Esophagus squamous epithelium (tissue), 5 donors: ENCODE measurements at places on chromosomes 1 and 21.

- no peak for DNase-seq
Measured at GRCh38 chr1:215595231-215595630, 28.1 kb downstream of the KCTD3 start.

DNA sequence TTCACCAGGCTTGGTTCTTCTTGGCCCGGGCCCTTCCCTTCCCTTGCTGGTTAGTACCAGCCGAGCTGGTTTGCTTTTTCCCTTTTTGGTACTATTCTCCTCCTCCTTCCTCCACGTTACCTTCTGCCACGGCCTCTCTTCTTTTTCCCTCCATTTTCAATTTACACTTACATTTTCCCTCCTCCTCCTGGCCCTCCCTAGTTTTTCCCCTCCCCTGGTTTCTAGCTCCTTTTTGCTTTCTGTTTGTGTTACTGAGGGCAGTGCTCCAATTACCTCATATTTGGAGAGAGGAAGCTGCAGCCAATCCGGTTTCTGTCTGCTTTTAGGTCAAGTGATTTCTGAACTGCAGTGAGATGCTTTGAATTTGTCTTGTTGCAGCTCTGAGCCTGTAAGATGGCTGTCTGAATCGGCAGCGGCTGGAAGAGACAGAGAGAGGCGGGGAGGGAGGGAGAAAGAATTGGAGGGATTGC, 63.7 kb downstream of the MACF1 start:
- no peak for DNase-seq

- no peak for DNase-seq
Measured at GRCh38 chr1:224271106-224271505, 58.9 kb downstream of the NVL start.

- no peak for DNase-seq
Measured at GRCh38 chr1:244289991-244290785, 161.5 kb downstream of the ADSS2 start.

DNA sequence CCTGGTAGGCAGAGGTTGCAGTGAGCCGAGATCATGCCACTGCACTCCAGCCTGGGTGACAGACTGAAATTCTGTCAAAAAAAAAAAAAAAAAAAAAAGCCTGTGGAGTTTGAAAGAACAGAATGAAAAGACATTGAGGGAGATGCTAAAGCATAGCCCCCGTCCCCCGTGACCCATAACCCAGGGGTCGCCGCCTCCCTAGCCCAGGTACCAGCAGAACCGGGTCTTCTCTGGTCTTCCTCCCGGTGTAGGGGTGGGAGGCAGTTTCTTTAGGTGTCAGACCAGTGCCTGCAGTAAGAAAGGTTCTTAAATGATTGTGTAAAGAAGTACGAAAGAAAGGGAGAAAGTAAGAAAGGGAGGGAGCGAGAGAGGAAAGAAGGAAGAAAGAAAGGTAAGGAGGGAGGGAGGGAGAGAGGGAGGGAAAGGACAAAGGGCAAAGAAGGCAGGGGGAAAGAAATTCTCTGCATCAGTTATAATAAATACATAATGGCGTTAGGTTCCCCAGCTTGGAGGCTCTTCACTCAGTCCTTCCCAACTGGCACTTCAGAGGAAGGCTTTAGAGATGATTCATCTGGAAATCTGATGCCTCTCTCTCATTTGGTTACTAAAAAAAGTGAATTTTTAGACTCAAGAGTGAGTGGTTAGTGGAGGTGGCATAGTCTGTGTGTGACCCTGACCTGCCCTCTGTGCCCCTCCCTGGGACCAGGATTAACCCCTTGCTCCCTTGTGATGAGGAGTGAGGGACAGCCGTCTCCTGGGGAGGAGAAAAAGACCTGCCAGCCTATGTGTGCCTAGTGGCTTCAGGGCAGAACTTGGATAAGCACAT, 1.1 kb downstream of the IL24 start:
- DNase-seq: no peak

GRCh38 chr1:179297105-179297378, 3.4 kb downstream of the SOAT1 start:
- no peak for DNase-seq

DNA sequence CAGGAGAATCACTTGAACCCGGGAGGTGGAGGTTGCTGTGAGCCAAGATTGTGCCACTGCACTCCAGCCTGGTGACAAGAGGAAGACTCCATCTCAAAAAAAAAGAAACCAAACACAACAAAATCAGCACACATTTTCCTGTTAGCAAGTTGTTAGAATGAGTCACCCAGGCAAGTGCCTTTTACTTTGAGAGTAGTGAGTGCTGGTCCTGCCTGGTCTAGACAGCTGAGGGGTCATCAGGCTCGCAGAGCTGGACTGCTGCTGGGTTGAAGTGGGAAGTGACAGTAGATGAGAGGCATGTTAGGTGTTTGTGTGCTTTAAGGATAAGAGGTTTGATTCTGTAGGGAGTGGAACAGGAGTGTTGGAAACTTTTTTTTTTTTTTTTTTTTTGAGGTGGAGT, 31.9 kb downstream of the GNPAT start:
- DNase-seq: no peak

GRCh38 chr1:117570988-117571409, 34.8 kb upstream of the TENT5C start:
- DNase-seq: no peak

DNA sequence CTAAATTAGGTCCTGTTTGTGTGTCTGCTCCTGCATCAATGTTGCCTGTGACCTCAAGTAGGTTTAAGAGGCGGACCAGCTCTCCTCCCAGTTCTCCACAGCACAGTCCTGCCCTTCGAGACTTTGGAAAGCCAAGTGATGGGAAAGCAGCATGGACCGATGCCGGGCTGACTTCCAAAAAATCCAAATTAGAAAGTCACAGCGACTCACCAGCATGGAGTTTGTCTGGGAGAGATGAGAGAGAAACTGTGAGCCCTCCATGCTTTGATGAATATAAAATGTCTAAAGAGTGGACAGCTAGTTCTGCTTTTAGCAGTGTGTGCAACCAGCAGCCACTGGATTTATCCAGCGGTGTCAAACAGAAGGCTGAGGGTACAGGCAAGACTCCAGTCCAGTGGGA, 79.9 kb downstream of the PRDM2 start:
- no peak for DNase-seq

DNA sequence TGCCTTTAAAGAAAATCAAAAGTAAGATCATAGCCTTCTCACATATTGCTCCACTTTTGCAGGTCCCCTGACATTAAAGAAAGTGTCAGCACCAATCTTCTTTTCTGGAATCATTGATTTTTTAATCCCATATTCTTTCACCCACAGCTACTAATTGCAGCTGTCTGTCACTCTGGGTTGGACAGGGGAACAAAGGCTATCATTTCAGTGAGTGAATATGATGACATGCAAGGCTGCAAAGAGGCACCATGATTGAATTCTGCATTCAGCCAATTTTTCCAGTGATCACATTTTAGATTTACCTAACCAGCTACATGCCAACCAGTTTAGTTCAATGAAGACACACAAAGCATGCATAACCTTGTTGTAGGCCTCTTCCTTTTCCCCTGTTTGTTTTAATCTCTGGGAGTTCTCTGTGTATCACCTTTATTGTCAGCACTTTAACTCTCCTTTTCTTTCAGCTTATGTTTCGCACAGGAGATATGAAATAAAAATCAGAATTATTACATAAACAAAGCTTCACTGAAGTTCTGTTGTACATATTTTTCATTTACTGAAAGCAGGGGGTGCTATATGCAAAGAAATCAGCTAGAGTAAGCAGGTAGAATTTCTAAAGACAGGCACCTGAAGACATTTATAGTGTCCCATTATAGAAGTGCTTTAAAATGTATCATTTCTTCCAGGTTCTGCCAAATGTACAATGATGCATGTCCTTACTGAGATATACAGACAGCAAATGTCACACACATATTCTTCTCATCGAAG, 584.8 kb downstream of the PLA2G4A start:
- no peak for DNase-seq

GRCh38 chr1:163922743-163923201, 601.0 kb downstream of the NUF2 start:
- no peak for DNase-seq

DNA sequence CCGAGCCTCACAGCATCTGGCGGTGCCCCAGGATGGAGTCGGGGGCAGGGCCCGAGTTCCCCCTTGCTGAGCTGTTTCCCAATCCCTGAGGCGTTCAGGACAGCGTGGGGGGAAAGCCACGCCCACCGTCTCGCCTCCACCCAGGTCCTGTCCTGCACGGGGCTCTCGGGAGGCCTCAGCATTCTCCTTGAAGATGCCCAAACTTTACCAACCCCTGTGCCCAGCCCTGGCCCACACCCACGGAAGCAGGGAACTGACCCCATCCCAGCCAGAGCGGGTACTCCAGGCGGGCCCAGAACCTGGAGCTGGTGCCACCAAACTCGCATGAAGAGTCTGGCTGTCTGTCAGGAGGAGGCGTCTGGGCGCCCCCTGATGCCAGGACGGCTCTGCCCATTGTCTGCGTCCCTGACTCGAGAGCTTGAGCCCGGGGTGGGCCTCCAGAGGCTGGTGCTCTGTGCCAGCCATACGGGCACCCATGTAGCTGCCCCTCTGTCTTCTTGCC, 35.3 kb upstream of the POFUT2 start:
- no peak for DNase-seq

DNA sequence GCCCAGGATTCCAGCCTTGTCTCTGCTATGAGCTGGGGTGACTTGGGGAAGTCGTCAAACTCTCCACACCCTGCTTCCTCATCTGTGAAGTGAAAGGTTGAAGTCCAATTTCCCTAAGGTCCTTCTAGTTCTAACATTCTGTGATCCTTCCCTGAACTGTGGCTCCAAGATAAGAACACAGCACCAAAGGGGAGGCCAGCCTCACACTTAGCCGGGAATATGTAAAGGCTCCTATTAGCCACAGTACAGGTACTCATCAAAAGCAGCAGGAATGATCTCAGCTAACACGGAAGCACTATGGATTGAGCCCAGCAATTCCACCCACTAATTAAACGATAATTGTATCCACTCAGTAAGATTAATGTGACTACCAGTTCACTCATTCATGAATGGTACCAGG, 4.0 kb downstream of the SLC30A10 start:
- no peak for DNase-seq

DNA sequence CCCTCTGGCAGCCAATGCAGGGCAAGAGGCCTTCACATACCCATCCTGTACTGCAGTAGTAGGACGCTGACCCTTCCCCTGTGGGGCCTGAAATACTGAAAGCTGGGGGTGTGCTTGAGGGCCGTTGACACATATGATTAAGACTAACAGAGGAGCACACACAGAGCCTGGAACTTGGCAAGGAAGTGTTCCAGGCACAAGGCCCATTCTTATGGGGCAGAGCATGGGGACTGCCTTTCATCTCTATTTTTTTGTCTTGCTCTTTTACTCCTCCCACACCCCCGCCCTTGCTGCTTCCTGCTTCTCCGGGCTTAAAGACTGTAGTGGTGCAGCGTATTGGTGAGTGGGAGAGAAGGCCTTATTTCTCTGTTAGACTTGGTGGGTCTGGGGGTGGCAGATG, 137.4 kb downstream of the BACH1 start:
- DNase-seq: no peak

- DNase-seq: no peak
Measured at GRCh38 chr1:31373056-31373896, at the start of gene FABP3. Gene FABP3 (minus strand): TSS chr1:31373076. CDS start chr1:31373014, 62 bp downstream.

DNA sequence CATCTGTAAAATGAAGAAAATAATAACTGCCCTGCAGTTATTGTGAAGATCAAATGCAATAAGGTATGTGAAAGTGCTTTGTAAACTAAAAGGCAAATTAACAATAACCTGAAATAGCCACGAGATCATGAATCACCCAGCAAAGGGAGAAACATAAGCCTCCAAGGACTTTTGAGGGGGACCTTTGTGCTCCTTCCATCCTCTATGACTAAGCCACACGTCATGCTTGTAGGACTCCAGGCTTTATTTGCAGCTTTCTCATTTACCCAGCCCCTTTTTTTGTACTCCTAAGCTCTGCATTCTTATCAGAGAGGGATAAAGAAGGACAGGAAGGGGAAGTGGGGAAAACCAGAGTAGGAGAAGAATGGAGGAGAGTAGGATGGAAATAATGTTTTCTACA, 115.1 kb downstream of the PROX1 start:
- DNase-seq: no peak

- no peak for DNase-seq
Measured at GRCh38 chr1:236659792-236660587, 26.3 kb upstream of the ACTN2 start.

DNA sequence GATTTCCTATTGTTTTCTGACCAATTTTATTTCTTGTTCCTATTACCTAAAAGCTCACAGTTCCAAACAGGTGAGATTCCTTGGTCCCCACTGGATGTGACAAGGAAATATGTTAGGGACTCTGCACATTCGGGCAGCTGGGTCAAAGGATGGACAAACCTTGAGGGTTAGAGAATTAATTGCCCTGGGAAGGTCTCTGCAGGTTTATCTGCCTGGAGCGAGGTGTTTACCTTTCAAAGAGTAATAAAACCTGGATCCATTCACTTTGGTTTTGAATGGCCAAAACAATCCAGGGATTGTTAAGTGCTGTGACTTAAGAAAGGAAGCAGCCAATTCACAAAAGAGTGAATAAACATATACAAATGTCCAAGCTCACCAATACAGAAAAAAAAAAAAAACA, 33.6 kb upstream of the RAB4A start:
- DNase-seq: no peak

GRCh38 chr1:162385702-162386101, 4.2 kb downstream of the C1orf226 start:
- no peak for DNase-seq

DNA sequence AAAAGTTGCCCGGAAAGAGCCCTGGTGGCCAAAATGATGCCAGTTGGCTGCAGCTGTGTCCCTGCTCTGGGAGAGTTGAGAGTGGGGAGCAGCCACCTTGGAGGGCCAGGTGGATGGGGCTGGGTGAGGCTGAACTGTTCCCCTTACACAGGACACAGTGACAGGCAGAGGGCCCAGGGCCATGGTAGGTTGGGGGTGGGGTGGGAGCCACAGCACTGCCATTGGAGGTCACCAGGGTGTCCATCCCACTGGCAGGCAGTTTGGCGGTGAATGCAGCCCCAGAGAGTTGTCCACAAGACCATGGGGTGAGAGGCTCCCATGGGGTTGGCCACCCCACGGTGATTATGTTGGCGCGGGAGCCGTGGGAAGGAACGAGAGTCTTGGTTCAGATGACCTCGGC, 87.7 kb downstream of the POFUT2 start:
- DNase-seq: no peak

- DNase-seq: no peak
Measured at GRCh38 chr1:154759196-154759595, 110.9 kb downstream of the KCNN3 start.

- no peak for DNase-seq
Measured at GRCh38 chr1:48207131-48207530, 15.4 kb upstream of the SLC5A9 start.

DNA sequence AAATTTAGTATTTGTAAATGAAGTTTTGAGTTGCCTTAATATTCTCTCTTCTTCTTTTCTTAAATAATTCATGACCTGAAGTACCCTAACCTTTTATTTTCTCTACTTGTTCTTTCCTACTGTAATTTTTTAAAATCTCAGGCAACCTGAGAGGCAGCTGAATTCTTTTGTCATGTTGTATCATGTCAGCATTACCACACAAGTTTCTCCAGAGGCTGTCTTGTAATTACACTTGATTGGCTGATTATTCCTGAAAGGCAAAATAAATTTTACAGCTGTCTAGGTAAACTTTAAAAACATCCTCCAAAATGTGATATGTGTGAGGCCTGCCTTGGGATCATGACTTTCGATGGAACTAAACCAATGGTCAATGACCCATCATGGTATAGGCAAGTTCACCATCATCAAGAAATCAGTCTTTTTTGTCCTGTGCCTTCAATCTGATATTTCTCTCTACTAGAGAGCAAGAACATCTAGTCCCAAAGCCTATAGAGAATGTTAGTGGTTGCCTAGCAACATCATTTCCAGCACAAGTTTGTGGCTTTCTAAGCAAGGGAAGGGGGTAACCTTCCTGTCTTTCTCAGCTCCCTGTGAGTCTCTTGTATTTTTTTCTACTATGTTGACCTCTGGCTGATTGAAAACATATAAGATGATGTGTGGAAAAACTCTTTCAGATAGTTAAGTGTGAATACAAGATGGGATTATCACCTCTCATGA, 115.5 kb downstream of the GABPA start:
- DNase-seq: no peak
